ENCODE measurements at places on chromosomes 11 and 22.

GRCh38 chr11:77542296-77542695, 47.5 kb upstream of the AQP11 start:
- no peak for DNase-seq

- no peak for DNase-seq
These were observed 7.2 kb downstream of the ADAMTS15 start for GRCh38 chr11:130455483-130456127.

- DNase-seq, result no peak
These were observed 34.8 kb upstream of the SHISAL1 start for GRCh38 chr22:44347549-44347948.

GRCh38 chr11:20368438-20368837, 4.9 kb downstream of the HTATIP2 start:
- DNase-seq, result no peak

- DNase-seq, result no peak
These were observed 57.7 kb downstream of the TRAF6 start for GRCh38 chr11:36452236-36452940.

GRCh38 chr11:1305501-1306056, 3.9 kb downstream of the TOLLIP start:
- DNase-seq, result no peak
